ENCODE measurements at places on chromosomes 5 and 9.

DNA sequence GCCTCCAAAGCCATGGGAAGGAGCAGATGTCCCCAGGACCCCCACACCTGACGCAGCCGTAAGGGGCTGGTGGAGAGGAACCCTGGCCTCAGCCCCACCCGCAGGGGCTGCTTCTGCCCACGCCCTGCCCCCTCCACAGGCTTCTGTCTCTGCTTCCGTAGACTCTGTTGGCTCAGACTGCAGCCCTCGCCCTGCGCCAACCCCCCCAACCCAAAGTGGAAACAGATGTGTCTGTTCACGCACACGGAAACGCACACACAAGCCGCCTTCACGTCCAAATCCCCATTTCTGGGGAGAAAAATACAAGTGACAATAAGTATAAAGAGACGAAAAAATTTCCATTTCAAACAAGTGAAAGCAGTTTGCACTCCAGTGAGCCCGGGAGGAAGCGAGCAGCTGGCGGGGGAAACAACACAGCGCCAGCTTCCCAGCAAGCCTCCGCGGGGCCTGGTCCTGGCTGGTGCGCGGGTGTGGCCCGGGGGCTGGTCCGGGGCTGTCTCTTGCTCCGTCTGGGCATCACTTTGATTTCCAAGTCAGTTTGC lies 32.6 kb upstream of the RXRA start:
- no peak for DNase-seq

GRCh38 chr9:36551129-36551528 lies 21.6 kb upstream of the MELK start:
- no peak for DNase-seq

- no peak for DNase-seq
Measured at GRCh38 chr9:125276771-125277170, 15.1 kb downstream of the GAPVD1 start.

- no peak for DNase-seq
Measured at GRCh38 chr9:117827456-117827855, 123.3 kb downstream of the TLR4 start.

DNA sequence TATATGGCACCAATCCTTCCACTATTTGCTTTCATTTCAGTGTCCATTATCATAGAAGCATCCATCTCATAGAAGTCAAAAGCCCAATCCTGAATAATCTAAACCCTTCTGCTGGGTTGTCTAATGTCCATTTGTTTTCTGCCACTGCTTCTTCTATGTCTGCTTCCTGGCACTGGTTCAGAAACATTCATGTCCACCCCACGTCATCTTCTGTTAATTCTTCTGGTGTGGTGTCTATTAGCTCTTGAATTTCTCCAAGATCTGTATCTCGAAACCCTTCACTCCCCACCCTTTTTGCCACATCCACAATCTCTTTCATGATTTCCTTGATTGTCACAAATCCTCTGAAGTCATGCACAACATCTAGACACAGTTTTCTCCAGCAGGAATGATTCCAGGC lies 23.2 kb upstream of the GOLGA1 start:
- DNase-seq: no peak

GRCh38 chr5:61139094-61139873 lies 23.0 kb downstream of the SMIM15 start:
- no peak for DNase-seq

DNA sequence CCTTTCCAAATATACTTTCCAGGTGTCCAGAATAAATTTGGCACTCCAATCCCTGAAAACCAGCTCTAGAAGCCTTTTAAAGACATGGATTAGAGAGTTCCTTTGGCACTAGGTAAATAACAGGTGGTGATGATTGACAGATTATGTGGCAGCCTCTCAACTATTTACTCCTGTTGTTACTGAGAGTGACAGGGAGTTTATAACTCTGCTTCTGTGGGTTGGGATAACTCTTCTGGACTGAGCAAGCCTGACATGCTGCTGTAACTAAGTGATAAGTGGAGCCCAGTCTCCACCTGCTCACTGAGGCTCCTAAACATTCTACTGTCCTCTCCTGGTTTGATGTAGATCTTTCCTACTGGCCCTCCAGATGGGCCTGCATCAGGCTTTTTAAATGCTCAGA lies 693.2 kb upstream of the FTMT start:
- no peak for DNase-seq

- DNase-seq: no peak
Measured at GRCh38 chr5:1225081-1225480, at the start of gene SLC6A18. TSS of gene SLC6A18 (plus strand) at chr5:1225381. CDS start at chr5:1225478, 97 bp downstream.

DNA sequence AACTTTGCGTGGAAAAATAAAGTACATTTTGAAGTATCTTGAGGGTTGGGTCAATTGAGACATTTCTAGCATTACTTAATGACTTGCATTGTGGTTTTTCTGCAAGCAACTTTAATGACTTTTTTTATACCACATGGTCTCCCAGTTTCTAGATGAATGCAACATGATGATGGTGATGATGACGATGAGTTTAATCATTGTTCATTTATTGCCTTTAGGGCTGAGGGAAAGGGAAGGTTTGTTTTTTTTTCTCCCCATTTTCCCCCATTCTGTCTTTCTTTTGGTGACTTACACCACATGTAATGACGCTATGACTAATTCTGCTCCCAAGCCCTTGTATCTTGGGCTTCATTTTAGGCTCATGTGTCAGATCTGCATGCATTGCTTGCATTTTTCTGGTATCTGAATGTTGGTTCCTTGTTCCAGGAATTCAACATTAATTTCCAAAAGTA lies 57.7 kb upstream of the NXNL2 start:
- no peak for DNase-seq

GRCh38 chr9:30995956-30996738 lies 1388.3 kb upstream of the ACO1 start:
- no peak for DNase-seq

- no peak for DNase-seq
Measured at GRCh38 chr5:56088967-56089829, 94.4 kb upstream of the IL6ST start.

- DNase-seq: no peak
Measured at GRCh38 chr5:175765858-175766257, 105.5 kb upstream of the CPLX2 start.

DNA sequence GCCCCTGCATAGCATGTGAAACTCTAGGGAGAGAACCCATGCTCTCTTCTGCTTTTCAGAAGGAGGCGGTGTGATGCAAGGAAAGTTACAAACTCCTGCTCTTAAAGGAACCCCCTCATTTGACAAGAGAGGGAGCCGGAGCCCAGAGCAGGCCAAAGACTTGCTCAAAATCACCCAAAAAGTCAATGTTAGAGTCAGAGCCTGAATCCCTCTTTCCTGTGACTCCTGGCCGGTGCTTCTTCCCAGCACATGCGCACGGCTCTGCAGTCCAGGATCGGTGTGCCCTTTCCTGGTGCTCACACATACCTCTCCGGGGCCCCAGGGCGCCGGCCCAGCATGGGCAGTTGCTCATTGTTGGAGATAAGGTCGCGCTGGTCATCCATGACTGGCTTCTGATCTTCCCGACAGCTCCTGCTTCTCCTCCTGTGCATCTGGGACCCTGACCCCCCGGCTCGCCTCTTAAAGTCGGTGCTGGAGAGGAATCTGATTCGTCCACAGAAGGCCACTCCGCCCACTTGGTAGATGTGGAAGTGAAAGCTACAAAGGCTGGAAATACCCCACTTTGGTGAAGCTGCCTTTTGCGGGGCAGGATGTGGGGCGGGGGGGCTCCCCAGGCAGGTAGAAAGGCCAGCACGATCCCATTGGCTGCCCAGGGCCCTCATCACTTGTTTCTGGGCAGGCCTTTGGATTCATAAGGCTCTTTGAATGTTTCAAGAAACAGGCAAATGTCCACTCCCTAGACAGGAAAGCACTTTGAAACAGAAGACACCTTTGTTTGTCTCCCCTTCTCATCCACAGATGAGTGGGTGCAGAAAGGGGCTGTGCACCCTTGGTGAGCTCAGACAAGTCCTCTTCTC lies at the start of gene CD74:
Gene CD74, minus strand, starts transcription at position 592 of the 857 bp plus-strand sequence. Its CDS starts 161 bp downstream, at position 431.
- DNase-seq: no peak

DNA sequence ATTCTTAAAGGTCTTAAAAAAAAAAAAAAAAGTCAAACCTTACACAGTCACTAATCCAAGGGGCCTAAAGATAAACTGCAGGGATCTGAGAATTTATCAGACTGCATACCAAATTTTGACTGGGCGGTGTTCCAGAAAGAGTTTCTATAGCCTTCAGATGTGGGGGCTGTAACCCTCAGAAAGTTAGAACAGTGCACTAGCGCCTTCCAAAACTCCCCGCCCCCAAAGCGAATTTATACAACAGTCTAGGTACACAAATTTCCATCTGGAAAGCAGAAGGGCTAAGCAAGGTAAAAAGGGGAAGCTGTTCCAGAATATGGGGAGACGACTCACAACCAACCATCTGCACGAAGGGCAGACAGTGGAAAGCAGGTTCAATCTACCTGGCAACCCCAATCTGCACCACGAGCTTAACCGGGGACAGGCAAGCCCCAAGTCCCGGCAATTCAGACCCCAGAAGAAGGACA lies 813 bp downstream of the ERMP1 start:
- no peak for DNase-seq

DNA sequence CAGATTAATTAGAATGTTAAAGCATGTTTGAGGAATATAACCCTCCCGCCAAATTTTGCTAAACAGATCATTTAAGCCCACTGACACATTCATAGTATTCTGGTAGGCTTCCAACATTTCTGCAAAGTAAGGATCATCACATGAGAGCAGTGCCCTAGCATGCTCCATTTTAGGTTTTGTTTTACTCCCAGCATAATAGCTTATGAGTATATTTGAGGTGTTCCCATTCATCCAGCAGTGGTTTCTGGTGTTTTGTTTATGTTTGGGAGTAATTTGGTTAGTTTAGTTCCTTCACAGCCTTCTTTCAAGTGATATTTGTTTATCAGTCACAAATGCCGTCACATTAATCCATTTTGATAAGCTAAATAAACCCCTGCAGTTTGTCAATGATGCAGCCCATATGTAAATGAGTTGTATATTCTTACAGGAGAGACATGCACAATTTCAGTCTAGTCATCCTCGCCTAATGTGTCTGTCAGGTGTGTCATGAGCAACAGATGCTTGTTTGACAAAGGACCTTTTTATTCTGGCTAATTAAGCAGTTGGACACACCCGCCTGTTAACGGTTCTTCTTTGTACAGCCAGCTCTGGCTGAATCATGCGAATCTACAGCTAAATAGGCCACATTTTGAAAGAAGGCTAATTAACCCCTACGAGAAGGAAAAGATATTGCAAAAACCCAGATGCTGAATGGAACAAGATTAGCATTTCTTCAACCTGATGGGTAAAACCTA lies 124.4 kb downstream of the RFX3 start:
- DNase-seq: no peak

DNA sequence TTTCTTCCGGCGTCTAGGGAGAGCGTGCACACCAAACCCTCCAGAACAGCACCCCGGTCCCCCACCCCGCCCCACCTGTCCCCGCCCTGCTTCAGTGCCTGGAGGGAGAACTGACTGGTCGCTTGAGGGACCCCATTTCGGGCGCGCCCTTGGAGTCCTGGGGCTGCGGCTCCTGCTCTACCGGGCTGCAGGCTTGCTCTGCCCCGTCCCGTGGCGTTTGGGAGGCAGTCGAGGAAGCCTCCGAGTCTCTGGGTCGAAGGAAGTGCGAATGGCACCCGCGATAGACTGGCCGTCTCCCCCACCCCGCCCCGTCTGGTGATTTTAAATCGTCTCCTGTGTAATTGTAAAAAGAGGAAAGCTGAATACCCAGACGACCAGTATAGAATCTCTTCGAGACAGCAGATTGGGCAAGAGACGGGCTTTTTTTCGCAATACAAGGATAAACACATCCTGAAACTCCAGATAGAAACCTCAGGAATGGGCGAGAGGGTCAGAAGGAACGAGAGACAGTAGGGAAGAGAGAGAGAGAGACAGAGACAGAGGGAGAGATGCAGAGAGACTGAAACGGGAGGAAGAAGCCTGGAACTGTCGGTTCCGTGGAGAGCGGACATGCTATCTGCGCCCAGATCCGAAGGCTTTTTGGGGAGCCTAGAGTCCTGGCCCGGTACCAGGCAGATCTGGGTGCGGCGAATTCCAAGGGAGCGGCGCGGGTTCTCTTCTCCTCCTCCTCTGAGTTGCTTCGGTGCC lies 9.9 kb downstream of the PRDM6 start:
- DNase-seq: no peak

- DNase-seq: no peak
Measured at GRCh38 chr5:169701910-169702451, 64.9 kb downstream of the DOCK2 start.

DNA sequence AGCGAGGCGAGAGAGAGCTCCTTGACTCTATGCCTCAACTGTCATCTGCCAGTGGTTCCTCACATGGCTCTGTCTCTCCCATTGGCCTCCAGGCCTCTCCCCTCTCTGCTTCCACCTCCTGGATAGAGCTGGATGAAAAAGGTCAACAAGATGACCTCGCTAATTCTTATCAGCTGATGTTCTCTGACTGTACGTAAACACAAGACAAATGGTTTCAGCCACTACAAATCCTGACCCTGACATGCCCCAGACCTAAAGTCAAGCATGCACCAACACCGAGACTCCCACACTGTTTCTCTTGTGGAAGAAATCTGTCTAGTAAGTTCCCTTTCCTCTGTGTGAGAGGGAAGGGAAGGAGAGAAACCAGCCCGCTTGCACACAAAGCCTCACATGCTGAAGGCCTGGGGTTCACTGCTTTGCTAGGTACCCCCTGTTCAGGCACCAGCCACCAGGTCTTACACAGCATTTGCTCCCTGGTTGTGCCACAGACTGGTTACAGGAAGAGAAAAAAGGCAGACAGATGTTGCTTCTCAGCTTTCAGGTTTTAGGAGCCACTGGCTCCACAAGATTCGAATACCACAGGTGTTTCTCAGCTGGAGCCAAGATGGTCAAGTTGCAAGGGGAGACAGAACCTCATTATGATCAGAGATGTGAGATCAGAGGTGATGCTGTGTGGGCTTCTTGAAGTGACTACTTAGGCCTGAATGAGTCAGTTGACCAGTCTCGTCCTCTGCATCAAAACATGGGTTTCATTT lies 592.5 kb downstream of the CCDC171 start:
- DNase-seq: no peak

DNA sequence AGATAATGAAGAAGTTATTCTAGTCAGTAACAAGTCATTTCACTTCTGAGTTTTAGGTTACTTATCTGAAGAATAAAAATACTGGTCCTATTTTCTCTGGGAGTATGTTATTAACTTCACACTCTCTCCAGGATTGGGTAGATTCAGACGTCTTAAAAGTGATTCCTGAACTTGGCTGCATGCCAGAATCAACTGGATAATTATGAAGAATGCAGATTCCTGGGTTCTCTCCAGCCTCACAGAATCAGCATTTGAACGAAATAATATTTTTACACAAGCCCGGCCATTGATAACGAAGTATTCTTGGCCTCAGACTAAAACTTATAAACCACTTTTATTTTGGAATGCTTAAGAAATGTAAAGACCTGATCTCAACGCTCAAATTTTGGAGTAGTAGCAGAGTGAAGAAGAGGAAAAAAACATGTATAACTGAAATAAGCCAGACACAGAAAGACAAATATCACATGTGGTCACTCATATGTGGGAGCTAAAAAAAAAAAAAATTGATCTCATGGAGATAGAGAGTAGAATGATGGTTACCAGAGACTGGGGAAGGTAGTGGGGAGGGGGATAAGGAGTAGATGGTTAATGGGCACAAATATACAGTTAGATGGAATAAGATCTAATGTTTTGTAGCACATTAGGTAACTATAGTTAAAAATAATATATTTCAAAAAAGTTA lies 507.3 kb downstream of the ISL1 start:
- DNase-seq: no peak

- no peak for DNase-seq
Measured at GRCh38 chr9:137273611-137274320, 3.8 kb upstream of the TOR4A start.

Data from iPS DF 6.9 (cell line).